ENCODE measurements at places on chromosomes 1 and 21.
A peak's percentile ranks its signal among the peaks of the same experiment; 100 is the strongest.

DNA sequence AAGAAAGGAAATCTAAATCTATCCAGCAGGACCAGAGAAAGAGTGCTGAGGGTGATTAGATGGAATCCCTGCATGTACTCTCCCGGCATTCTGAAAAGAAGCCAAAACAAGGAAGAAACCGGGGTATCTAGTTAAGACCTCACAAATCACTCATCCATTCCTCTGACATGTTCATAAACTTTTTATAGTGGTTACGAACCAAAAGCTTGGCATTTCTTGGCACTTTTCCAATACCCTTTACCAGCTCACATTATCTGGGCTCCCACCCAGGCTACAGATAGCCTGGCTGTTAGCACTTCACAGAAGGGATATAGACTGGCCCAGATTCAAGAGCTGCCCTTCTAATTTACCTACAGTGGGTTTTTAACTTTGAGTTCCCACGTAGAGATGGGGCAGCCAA is 1.8 kb upstream of the C1orf74 start:
- no peak for DNase-seq

DNA sequence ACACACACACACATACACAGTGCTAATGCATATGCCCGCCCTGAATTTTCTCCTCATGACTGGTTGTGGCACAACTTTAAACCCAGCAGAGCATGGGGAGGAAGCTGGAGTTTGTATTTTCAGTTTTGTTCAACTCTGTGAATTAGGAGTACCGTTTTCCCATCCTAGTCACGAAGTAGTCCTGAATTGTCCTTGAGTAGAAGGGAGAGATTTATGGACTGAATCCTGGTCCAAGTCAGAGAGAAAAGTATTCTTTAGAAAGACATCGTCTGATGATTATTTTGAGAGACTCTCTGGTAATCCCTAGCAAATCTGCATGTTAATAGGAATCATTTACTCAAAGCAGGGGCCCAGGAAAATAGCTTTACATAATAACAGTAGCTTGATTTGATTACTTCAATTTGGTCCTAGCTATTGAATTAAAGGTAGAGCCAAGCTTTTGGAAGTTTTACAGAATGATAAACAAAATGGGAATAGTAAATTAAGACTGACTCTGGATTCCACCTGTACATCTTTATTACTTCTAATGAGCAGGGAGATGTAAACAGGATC is 60.5 kb upstream of the OLIG2 start:
- DNase-seq: no peak

- DNase-seq: no peak
These were observed 21.5 kb downstream of the GON4L start for GRCh38 chr1:155835548-155835947.

GRCh38 chr1:53545663-53546408 is 86.6 kb downstream of the DMRTB1 start:
- no peak for DNase-seq

- no peak for DNase-seq
These were observed 35.3 kb upstream of the DIRAS3 start for GRCh38 chr1:68085752-68086151.

DNA sequence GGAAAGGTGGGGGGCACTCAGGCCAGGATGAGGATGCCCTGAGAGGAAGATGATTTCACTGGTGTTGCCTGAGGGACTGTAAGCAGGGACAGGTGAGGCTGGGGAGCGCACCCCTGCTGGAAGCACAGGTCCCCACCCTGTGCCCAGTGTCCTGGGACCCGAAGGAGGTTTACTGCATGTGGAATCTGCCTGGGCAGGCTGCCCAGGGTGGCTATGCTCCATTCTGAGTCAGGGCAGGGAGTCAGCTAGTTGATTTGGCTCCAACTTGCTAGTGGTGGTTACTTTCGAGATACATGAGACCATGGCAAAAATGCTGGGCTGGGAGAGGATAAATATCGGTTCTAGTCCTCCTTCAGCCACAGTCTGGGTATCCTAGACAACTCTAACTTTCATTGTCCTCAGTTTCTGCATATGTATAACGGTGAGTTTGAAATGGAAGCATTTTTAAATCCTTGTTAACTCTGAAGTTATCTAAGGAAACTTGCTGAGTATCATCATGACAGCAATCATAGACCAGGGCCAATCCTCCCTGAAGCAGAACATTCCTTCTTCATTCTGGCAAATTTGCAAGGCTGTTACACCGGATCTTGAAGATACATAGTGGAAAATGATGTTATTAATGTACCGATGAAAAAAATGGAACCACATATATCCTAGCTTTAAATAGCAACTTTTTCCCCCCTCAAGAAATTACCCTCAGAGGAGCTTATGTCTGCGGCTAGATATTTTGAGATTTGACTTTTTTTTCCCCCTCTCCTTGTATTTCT is 7.7 kb downstream of the TLR5 start:
- DNase-seq: no peak

- no peak for DNase-seq
These were observed 222.0 kb downstream of the TRABD2B start for GRCh38 chr1:47774986-47775834.

DNA sequence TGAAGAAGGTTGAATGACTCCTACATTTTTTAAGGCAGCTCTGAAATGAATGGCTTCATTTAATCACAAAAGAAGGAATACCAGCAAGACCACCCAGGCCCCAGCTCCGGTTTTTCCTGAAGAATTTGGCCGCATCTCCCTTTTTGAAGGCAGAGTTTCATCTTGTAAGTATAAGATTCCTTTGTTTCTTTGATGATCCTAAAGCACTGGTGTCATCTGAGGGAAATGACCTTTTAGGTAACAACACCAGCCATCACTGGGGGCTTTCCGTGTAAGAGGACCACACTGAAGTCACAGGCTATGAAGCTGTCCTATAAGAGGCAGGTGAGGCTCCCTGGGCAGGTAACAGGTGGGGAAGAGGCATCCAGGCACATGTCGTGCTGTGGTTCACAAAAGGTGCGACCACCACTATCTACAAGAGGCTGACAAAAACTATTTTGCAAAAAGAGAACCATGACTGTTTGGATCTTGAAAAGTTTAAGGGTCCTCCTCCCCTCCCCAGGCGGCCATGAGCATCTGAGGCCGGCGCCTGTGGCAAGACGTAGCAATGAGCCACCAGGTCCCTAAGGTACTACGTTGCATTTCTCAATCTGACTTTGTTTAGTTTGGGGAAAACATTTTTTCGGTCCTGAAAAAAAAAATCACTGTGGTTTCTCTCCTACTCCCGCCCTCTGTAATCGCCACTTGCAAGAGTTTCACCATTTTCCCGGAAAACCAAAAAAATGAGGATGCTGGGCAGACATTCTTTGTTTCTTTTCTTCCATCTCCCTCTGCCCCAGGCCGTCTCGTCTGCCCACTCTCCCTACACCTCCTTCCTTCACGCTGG is 46.3 kb upstream of the IRF2BP2 start:
- DNase-seq: no peak

DNA sequence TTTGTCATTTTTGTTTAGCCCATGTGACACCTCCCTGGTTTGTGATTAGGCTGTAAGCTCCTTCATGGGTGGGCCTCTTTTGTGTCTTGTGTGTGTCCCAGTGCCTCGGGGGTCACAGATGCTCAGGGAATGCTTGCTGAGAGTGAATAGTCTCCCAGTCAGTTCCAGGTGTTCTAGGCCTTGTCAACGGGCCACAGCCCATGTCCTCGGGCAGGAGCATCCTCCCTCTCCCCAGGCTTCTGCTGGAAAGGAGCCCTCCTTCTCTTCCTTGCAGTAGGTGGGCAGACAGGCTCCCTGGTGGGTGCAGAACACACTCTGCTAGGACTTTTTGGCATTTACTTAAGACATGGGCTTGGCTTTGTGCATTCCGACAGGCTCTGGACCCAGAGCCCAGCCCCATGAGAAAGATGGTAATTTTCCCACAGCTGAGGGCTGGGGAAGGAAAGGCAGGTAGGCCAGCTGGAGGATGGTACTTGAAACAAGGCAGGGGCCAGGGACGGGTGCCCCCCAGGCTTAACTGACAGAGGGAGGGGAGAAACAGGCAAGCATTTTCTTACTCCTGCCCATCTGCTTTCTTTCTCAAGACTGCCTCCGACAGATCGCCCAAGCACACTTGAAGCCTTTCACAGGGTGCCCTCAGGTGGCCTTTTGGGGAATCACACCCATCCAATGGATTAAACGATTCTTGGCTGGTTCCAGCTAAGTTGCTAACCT is 7.1 kb upstream of the CPLANE2 start:
- DNase-seq: peak; percentile 87

DNA sequence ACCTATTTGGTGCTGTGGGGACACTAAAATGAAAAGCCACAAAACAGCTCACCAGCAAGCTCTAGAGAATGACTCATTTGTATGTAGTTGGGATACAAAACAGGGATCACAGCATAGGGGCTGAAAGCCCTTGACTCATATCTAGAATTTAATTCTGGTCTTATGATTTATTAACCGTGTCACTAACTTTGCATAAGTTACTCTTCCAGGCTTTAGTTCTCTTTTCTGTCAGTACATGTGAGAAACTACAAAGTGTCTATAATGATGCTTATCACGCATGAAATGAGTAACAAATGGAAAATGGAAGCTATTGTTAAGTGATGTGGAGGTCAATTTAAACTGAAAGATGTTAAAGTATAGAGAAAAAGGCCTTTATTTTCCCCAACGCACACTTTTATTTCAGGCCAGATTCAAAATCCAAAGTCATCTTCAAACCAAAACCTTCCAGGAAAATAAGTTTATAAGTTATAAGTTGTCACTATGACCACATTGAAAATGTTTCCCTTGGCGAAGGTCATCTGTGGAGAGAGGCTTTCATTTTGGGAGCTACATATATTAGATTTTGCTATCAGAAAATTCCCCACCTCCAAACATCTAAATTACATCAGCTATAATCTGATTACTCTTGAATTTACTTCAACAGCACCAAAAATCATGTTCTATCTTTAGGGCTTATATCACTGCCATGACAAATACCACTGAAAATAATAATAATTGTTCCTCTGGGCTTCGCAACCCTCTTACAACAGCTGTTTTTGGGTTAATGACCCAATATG is 430.5 kb downstream of the MRPL39 start:
- no peak for DNase-seq

Measured in endothelial cell of umbilical vein (primary cell).